Lung microvascular endothelial cell (primary cell): ENCODE measurements at places on chromosomes 6 and 20. TPM values are rescaled to one million over a fixed set of nuclear protein-coding genes. Genes with fewer than 3 reads are reported as not detected.

Gene PROCR
- 169 and 328 TPM in 2 replicates for total RNA-seq

Gene FAM217A
- total RNA-seq = not detected in 2 replicates

Gene BPIFB6
- total RNA-seq = not detected in 2 replicates

Gene KCNB1
- under 0.01 TPM in 2 replicates for total RNA-seq

Gene SMAP1
- total RNA-seq = 11.6 and 12.3 TPM in 2 replicates

Gene PLCB4
- 2.2 and 8.9 TPM in 2 replicates for total RNA-seq

Gene TMEM244
- not detected in 2 replicates for total RNA-seq

Gene AIF1
- total RNA-seq = not detected in 2 replicates

Gene PTCHD4
- total RNA-seq = 5.0 and 12.4 TPM in 2 replicates

Gene PSMG4
- total RNA-seq = 31.9 and 45.3 TPM in 2 replicates

Gene OR2W1
- total RNA-seq = not detected in 2 replicates

Gene NT5E
- 65.7 and 135 TPM in 2 replicates for total RNA-seq

Gene ATP9A
- total RNA-seq = 52.1 and 55.6 TPM in 2 replicates

Gene RAET1L
- not detected in 2 replicates for total RNA-seq
